ENCODE measurements at places on chromosomes 3 and 15. TPM values are rescaled to one million over a fixed set of nuclear protein-coding genes. Genes with fewer than 3 reads are reported as not detected.

Gene A4GNT
- not detected for total RNA-seq

Gene PCBP4
- total RNA-seq, result 61.7 TPM

Gene CPA3
- 0.50 TPM for total RNA-seq

Gene C3orf62
- 0.74 TPM for total RNA-seq

Gene ROPN1
- total RNA-seq, result not detected

Gene PLOD2
- 49.2 TPM for total RNA-seq

Measured in bronchus fibroblast of lung (primary cell).